ENCODE measurements at places on chromosomes 11 and 22.

GRCh38 chr11:16392616-16393015, 36.3 kb upstream of the SOX6 start:
- no peak for DNase-seq

DNA sequence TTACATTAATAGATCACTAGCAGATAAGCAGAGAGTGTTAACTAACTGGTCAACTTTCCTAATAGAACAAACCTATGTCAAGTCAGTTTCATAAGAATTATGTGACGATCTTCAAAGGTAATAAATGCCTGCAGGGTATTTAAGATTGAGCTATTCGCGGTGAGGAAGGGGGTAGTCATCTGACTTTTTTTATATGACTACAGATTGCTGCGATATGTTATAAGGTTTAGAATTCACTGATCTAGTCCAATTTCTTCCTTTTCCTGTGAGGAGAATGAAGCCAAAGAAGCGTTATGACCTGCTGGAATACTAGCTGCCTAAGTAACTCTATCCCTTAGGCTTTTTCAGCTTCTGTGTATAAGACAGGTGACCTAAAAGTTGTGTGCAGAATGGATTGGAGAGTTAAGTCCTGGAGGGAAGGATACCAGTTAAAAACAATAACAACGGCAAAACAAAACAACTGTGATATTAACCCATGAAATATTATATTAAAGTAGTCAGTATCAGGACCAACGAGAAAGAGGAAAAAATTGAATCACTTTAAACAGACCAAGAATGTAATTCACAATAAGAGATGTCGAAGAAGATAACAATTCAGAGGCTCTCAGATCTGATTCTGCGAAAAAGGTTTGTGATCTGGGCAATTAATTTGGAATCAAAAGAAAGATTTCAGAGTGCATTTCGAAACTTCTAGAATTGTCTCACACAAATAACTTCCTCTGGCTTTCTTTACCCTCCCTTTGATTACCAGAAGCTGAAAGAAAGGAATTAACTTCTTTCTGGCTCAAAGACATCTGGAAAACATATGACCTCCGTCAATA, 630 bp downstream of the CASP4 start:
- no peak for DNase-seq

DNA sequence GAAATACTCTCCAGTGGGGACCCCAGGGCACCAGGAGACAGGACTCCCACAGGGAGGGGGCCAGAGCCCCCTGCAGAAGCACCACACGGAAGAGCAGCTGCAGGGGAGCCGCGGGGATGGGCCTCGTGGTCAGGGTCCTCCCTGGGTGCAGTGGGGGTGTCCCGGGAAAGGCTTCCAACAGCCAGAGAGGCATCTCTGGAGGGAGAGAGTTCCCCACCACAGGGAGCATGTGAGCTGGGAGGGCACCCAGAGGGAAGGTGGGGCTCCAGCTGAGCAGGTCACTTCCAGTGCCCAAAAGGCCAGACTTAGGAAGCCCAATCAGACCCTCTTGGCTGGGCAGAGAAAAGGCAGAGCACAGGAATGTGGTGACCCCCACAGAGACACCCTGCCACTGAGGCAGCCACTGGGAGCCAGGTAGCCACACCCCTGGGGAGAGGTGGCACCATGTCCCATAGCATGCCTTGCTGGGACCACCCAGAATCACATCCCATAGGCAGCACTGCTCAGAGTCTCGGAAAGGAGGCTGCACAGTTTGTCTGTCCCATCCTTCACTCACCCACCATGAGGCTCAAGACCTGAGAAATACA, 49.9 kb upstream of the LMO1 start:
- no peak for DNase-seq

GRCh38 chr11:92409355-92409754, 184.7 kb downstream of the FAT3 start:
- no peak for DNase-seq

DNA sequence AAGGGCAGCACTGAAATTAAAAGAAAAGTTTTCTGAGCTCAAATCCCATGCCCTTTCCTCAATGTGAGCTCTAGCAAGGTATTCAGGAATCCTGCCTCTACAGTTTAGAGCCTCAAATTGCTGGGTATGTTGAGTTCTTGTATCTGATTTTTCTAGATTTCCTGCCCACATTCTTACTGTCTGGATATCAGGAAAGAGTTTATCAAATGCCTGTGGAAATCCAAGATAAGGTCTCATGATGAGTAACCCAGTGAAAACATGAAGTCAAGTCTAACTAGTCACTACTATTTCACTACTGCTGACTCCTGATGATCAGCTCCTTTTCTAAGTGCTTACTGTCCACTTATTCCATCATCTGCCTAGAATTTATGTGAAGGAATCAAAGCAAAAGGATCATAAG, 29.8 kb downstream of the LIMK2 start:
- DNase-seq: no peak

DNA sequence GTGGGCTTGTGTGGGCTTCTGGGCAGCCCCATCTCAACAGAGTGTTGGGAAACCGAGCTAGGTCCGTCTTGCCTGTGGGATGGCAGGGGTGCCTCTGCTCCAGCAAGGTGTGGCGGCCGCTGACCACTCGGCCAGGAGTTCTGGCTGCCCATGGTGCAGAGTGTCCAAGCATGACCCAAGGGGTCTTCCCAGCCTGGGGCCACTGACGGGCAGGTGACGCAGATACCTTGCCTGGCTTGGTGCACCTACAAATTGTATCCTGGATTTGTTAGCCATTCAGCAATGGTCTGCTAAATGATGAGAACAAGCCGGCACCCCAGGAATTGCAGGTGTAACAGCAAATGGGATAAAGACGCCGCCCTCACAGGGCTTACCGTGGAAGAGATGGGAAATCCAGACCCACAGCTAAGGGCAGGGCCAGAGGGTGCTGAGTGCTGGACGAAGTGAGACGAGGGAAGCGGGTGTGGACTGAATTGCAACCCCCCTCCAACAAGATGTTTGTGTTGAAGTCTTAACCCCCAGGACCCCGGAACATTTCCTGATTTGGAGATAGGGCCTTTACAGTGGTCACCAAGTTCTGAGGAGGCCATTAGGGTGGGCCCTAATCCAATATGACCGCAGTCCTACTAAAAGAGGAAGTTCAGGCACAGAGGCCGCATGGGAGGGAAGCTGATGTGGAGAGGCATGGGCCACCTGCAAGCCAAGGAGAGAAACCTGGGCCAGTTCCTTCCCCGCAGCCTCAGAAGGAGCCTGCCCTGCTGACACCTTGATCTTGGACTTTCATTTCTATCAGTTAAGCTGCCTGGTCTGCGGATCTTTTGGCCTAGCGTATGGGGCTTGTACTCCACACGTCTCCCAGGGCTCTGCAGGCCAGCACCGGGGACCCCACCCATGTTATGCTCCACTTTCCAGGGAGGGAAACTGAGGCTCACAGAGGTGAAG, 45.2 kb upstream of the LINC01488 start:
- no peak for DNase-seq

DNA sequence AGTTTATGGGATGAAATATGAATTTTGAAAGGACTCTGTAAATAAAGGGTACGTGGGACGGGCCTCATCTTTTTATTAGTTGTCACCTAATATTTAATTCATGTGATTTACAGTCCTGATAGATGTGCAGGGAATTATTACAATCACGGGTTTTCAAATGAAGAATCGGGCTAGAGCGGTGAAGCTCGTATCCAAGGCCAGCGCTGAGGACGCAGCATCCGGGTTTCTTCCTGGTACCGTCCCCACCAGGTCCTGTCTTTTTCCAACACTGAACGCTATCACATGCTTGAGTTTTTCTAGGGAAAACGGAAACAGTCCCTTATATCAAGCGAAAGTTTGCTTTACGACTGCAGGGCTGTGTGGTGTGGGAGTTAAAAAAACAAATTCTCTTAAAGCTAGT, 787 bp downstream of the SMDT1 start:
- DNase-seq: no peak

DNA sequence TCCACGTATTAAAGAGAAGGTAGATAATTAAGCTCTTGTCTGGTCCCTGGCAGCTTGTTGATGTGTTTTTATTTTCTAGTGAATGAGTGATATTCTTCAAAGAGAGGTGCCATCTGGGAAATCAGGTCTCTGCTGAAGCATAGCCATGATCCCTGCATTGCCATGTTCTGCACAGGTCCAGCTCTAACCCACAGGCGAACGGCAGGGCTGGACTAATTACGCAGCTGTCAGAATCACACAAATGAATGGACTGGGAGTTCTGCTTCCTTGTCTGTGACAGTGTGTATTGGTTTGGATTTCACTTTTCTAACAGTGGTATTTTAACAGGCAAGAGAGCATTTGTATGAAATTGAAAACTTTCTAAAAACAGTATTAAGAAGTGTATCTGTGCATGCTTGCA, 235.6 kb downstream of the FAT3 start:
- DNase-seq: no peak

- DNase-seq: no peak
These were observed 816.3 kb downstream of the OPCML start for GRCh38 chr11:132716037-132716436.

DNA sequence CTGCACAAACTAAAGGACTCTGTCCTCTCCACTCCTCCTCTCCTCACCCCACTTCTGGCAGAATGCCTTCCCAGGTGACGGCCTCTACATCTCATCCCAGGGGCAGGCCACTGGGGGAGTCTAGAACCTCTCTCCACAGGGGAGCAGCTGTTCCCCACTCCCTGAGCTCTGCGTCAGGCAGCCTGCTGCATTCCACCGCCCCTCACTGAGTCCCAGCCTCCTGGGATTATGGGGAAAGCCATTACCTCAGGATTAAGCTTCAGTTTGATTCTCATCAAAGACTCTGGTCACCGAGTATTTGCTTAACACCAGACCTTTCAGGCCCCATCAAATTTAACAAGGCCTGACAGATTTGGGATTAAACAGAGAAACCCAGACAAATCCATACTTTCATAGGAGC, 405.9 kb downstream of the NXPE2 start:
- no peak for DNase-seq

GRCh38 chr22:41524251-41524661, 20.0 kb downstream of the POLR3H start:
- no peak for DNase-seq

GRCh38 chr11:59766542-59767224, 11.5 kb downstream of the STX3 start:
- DNase-seq: no peak

- no peak for DNase-seq
These were observed 32.4 kb downstream of the MCAM start for GRCh38 chr11:119284344-119285157.

DNA sequence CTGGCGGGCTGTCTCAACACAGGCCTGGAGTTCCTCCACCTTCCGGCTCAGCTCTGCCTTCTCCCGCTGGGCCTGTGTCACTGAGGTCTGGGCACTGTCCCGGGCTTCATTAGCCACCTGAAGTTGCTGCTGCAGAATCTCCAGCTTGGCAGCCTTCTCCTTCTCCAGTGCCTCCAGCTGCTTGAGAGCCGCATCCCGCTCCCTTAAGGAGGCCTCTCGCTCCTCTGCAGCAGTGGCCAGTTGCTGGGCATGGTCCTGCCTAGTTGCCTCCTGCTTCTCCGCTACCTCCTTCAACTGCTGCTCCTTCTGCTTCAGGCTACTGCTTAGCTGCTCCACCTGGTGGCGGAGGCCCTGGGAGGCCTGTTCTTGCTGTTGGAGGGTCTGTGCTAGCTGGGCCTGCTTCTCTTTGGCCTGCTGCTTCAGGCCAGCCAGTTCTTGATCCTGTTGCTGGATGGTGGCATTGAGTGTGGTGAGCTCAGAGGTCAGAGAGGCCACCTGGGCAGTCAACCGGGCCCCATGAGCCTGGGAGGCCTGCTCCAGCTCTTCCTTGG, 16.9 kb downstream of the IL18BP start:
- DNase-seq: no peak

DNA sequence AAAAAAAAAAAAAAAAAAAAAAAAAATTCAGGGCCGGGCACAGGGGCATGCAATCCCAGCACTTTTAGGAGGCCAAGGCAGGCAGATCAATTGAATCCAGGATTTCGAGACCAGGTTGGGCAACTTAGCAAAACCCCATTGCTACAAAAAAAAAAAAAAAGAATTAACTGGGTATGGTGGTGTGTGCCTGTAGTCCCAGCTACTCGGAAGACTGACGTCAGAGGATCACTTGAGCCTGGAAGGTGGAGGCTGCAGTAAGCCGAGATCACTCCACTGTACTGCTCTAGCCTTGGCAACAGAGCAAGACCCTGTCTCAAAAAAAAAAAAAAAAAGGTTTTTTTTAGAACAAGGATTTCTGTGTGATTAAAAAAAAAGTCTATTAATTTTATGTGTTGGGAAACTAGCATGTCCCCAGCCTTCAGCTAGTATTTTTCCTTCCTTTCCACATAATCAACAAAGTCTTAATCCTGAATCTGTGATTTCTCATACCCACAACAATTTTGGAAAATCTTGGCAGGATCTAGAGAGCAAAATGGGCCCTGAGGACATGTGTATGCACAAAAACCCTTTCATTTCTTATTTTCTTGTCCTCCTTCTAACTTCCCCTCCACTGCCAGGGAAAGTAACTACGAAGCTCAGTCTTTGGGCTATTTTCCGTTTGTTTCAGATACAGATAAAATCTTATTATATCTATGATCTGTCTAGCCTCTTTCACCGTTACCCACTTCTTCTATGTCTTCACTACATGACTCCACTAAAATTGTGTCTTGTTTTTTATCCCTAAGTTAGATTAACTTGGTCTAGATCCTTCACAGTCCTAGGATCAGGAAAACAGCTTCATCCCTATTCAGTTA, 5.7 kb upstream of the AMBRA1 start:
- no peak for DNase-seq

- no peak for DNase-seq
These were observed 1.2 kb upstream of the CDPF1 start for GRCh38 chr22:46251266-46251665.

- no peak for DNase-seq
These were observed 367.6 kb upstream of the DDI1 start for GRCh38 chr11:103668859-103669258.

All from stimulated activated CD8-positive, alpha-beta memory T cell treated with anti-CD3 and anti-CD28 coated beads, Interleukin-7, amount 100 ng/mL, for 1 hour (primary cell).